Sciatic nerve (tissue), 2 donors: ENCODE measurements at places on chromosomes 1 and 21. TPM values are rescaled to one million over a fixed set of nuclear protein-coding genes. Genes with fewer than 3 reads are reported as not detected.

PGBD5 gene
- 6.6 TPM for total RNA-seq

BMP8A gene
- 8.3 TPM for total RNA-seq

OR6K2 gene
- total RNA-seq: not detected

MEGF6 gene
- 35.4 TPM for total RNA-seq

LCE1E gene
- total RNA-seq: not detected

GRCh38 chr21:41170859-41171609, 3.1 kb downstream of the BACE2 start:
- DNase-seq: no peak

DNA sequence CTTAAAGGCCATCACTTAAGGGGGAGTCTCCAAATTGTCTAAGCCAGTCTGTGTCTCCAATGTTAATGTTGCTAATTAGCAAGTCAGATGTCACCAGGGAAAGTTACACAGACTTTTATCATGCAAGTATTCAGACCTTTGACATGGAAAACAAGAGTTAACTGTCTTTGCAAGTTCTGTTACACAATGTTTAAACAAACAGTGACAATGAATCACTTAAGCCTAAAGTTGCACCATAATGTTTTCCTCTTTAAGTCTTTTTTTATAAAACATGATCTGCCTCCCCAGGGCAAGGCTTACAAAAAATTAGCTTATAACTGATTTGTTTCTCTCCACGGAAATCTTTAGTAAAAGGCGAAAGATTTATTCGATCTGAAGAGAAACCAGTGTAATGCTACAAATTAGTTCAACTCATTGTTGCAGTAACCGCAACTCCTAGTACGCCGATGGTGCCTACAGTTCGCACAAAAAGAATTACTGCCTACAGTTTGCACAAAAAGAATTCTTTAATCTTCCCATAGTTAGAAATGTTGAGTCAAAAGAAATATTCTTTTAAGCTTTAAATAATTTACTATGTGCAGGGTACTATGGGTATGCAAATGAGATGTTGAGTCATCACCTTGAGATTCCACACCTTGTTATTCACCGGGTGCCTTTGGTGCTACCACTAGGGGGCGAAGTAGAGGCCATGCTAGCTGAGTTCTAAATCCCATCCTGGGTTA, 45.3 kb downstream of the HHAT start:
- DNase-seq: peak; percentile 72

DNA sequence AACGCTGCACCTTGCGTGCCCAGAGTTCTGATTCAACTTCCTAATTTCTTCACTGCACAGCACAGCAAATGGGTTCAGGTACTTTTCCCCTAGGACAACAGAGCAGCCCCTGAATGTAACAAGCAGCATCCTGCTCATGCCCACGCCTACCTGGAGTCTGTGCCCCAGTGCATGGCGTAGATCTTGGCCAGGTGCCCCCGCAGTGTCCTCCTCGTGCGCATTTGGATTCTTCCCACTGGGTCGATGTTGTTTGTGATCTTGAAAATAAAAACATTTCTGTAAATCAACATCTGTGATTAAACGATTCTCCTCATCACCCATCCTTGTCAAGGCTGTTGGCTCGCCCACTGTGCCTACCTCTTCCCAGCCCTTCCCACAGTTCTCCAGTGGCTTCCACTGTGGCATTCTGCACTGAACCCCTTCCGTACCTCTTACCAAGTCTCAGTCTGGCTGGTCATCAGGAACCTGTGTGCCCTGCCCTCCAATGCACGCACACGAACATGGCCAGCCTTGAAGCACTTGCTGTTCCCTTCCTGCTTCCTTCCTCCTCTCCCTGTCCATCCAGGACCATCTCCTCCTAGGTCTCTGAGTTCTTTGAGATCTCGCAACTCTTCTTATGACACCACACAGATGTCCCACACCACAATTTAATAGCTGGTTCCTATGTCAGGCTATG, 37.5 kb upstream of the NADK start:
- DNase-seq: no peak

GRCh38 chr1:28956038-28956464, 41.7 kb downstream of the EPB41 start:
- DNase-seq: no peak

GRCh38 chr1:65425697-65426096, 5.2 kb downstream of the LEPR start:
- no peak for DNase-seq

- peak; percentile 89 for DNase-seq
Measured at GRCh38 chr1:203306089-203306964, 1.0 kb downstream of the BTG2 start.

GRCh38 chr1:195933835-195934234, 674.4 kb downstream of the KCNT2 start:
- DNase-seq: no peak

GRCh38 chr1:225653463-225654276, 747 bp upstream of the ENAH start:
- peak; percentile 82 for DNase-seq

GRCh38 chr1:69305621-69306020, 262.1 kb upstream of the LRRC7 start:
- DNase-seq: no peak
